ENCODE measurements at places on chromosomes 2 and 18.

DNA sequence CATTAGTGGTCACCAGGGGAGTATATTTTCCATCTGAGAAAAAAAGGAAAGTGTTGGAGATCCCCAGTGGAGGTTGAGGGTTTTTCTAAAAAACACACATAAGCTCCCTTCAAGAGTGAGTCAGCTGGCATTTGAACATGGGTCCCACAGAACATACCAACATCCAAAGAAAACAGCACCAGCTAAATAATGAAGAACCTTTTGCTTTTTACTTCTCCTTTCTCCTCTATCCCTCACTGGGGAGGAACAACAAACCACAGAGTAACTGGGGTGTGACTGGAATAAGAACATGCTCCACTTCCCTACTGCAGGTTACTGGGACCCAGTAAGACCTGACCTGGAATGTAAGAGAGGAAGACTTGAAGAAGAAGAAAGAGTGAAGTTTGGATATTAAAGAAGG is 56.5 kb upstream of the RAPH1 start:
- no peak for DNase-seq

GRCh38 chr2:219554350-219554749 is 10.5 kb downstream of the TMEM198 start:
- DNase-seq, result no peak

- no peak for DNase-seq
These were observed 4.1 kb downstream of the ITGA6 start for GRCh38 chr2:172431463-172431862.

- DNase-seq, result no peak
These were observed 54.3 kb downstream of the RNF144A start for GRCh38 chr2:6971502-6971901.

DNA sequence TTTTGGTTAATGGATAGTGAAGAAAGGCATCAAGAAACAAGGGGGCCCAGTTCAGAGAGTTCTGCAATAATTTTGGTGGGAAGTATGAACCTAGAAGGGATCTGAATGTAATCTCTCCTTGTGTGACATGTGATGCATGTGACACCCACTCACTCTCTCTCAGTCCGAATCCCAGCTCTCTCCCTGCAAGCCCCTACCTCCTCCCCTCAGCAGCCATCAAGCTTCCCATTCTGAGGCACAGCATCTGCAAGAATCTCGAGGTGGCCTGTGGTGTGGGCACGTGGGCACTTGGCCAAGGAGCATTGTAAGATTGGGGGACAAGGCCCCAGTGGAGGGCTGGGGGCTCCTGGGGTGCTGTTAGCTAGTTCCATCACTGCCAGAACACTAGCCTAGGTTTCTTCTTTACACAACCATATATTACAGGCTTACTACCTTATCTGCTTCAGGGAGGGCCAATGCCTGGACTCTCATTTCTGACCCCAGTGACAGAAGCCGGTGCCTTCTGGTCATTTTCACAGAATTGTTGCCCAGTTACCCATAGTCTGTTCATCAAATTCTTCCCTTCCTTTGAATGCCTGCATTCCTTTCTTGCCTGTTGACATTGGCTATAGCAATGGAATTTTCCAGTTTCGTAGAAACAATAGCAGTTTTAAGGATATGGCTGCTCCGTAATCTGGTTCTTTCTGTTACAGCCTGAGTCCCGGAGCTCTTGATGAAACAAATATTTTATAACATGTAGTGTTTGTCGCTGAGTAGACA is 13.3 kb upstream of the LCLAT1 start:
- no peak for DNase-seq

GRCh38 chr2:62293490-62294271 is 97.8 kb downstream of the B3GNT2 start:
- DNase-seq, result no peak

GRCh38 chr18:34904994-34905393 is 136.2 kb upstream of the MAPRE2 start:
- no peak for DNase-seq

DNA sequence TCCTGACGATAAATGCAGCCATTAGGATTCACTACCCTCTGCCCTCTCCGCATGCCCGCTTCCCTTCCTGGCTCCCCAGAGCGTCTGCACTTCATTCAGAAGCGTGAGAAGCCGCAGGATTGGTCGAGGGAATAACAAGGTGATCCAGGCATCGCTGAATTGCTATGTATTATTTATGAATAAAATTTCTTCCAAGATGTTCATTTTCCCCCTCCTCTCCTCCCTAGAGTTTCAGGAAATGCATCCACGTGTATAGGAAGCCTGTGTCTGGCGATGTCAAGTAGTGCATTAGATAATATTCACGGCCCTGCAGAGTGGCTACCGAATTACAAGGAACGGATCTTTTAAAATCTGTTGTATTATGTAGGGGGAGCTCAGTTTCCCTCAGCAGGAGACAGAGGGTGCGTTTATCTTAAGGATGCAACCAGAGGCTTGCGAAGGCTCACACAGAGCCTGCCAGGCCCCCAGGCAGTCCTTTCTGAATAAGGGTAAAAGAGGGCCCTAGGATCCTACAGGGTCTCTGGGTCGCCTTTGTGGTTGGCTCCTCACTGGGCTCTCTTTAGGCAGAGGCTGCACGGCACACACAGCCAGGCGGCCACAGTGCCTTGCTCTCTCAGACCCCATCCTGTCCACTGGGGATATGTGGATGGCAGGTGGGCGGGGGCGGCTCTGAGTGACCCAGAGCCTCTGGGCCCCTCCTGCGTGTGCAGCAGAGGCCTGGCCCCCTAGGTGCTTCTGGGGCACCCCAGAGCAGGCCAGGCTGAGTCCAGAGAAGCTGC is 224.1 kb upstream of the PXDN start:
- no peak for DNase-seq

- DNase-seq, result no peak
These were observed 123.2 kb downstream of the KCNS3 start for GRCh38 chr2:18001671-18002070.

GRCh38 chr18:5627776-5628511 is 84.1 kb upstream of the EPB41L3 start:
- DNase-seq, result no peak

- DNase-seq, result no peak
These were observed 82.4 kb downstream of the DDX1 start for GRCh38 chr2:15673919-15674636.

DNA sequence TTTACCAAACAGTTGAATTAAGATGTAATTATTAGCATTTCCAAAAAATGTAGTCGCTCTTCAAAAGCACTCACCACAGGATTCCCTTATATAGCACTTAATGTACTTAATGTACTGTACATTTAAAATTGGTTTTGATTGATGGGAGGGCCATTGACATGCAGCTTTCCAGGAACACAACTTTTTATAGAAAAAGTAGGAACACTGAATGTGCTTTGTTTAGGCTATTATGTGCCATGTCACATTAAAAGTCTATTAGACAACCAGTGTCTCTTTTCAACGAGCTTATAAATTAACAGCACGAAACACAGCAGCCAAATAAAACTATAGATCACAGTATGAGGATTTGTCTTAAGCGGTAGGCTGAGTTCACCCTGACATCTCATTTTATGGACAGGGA is 301.1 kb downstream of the PRKCE start:
- no peak for DNase-seq

GRCh38 chr2:119879502-119879901 is 119.8 kb downstream of the PTPN4 start:
- no peak for DNase-seq

- no peak for DNase-seq
These were observed 1681.7 kb upstream of the DDX18 start for GRCh38 chr2:116132833-116133232.

GRCh38 chr2:19474128-19474527 is 115.7 kb upstream of the OSR1 start:
- peak; percentile 79 for DNase-seq

DNA sequence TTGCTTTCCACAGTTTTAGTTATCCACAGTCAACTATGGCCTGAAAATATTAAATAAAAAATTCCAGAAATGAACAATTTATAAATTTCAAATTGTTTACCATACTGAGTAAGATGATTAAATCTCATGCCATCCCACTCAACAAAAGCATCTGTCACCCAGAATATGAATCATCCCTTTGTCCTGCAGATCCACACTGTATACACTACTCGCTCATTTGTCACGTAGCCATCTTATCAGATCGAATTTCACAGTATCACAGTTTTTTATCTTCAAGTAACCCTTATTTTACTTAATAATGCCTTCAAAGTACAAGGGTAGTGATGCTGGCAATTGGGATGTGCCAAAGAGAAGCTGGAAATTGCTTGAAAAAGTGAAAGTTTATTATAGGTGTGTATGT is 291.8 kb upstream of the LRATD1 start:
- DNase-seq, result no peak

DNA sequence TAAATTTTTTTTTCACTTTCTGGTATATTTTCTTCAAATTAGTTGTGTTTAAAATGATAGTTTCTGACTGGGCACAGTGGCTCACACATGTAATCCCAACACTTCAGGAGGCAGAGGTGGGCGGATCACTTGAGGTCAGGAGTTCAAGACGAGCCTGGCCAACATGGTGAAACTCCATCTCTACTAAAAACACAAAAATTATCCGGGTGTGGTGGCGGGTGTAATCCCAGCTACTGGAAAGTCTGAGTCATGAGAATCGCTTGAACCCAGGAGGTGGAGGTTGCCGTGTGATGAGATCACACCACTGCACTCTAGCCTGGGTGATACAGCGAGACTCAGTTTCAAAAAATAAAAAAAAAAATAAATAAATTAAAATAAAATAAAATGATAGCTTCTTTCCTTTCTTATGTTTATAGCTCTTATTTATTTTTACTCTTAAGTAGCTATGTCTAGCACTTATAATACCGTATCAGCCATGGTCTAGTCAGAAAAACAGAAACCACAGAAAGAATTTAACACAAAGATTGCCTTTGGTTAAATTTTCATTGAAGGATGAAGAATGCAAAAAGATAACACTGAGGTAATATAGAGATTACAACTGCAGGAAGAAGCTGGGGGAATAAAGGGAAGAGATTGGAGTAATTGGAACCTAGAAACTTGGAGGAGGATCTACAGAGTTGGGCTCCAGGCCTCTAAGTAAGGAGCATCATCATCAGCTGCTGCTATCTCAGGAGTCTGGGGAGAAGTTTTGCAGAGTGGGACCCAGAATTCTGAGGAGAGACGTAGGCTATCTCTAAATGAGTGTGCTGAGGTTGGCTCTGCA is 54.7 kb upstream of the MBOAT2 start:
- DNase-seq, result no peak

DNA sequence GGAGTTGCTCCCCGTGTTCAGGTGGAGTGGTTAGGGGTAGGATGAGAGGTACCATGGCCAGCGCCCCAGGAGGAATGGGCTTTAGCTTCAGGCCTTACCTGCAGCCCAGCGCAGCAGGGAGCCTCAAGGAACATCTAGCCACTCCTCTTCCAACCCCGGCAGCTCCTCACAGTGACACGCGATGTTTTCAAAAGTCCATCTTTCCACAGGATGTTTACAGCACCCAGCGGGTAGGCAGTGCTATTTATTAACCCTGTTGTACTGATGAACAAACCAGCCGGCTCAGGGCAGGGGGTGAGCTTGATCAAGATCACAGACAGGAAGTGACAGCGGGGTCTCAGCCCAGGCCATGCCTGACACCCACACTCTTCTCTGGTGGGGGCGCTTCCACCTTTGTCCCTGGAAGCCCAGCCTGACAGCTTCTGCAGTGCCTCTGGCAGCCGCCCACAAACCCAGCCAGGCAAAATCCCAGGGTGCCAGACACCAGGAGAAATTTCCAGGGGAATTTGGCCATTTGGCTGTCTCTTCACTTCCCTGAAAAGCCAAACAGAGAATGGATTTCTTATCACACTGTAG is 18.4 kb upstream of the PRLH start:
- DNase-seq, result no peak

- DNase-seq, result no peak
These were observed 950.6 kb downstream of the DCDC2C start for GRCh38 chr2:4653991-4654390.
